IMR-90 (cell line): ENCODE measurements at places on chromosomes 4 and X.

DNA sequence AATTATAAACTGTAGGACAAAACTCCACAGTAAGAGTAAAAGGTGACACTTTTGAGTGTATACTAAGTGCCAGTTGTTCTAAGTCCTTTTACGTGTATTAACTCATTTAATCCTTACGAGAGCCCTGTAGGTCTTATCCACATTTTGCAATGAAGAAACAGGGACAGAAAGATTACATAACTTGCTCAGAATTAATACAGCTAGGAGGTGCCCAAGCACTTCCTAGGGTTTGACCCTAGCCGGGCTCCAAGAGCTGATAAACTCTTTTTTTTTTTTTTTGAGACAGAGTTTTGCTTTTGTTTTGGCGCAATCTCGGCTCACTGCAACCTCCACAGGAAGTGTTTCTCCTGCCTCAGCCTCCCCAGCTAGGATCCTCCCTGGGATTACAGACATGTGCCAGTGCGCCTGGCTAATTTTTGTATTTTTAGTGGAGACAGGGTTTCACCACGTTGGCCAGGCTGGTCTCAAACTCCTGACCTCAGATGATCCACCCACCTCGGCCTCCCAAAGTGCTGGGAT, 110.4 kb downstream of the UBE2K start:
- no peak for DNase-seq

- DNase-seq, result no peak
Measured at GRCh38 chrX:129445436-129445835, 77.9 kb downstream of the SMARCA1 start.

- DNase-seq, result no peak
Measured at GRCh38 chrX:34612036-34612435, 45.0 kb downstream of the TMEM47 start.

DNA sequence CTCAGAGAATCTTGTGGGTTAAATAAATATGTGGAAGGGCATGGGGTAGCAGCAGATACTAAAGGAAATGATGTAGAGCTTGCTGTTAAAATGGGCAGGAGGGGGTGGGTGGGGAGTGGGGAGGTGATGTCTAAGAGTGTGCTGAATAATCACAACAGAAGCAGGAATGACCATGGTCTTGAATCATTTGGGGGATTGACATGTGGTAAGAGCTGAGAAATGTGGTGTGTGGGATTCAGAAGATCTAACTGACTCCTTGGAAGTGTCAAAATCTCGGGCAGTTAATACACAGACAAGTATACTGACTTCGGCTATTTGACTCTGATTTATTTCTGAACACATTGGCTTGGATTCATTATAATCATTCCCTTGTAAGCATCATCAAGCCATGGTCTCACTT, 6.8 kb downstream of the VGLL1 start:
- DNase-seq, result no peak

DNA sequence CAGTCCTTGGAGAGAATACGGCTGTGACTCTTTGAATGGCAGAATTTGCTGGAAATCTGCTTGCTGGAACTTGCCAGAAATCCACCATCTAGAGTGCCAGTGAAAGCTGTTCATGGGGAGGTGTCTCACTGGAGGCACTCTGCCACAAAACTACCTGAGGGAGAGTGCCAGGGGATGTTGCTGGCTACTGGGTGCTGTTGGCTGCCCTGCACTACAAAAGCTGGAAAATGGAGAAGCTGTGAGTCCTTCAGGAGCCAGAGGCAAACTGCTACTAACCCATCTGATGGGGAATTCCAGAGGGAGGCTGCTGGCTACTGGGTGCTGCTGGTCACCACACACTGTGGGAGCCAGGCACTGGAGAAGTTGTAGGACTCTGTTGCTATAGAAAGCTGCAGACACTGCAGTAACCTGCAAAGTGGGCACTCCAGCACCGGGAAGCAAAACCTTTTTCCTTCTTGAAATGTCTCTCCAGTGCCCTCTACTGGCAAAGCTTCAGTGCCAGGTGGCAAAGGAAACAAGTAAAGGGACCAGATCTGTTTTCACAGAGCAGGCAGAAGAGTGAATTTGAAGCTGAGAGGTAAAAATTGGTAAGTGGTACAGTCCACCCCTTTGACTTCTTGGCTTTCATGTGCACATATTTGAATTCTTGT, 47.8 kb upstream of the HSD17B10 start:
- DNase-seq, result peak; percentile 69

GRCh38 chr4:70511365-70511764, 7.0 kb upstream of the AMTN start:
- DNase-seq, result no peak

GRCh38 chr4:91116861-91117260, 989.7 kb downstream of the CCSER1 start:
- no peak for DNase-seq

- no peak for DNase-seq
Measured at GRCh38 chrX:126985981-126986380, 166.5 kb downstream of the PRR32 start.

GRCh38 chr4:85929961-85930665, 429.7 kb downstream of the MAPK10 start:
- no peak for DNase-seq

GRCh38 chr4:83388313-83388676, 53.6 kb upstream of the HPSE start:
- DNase-seq, result no peak

GRCh38 chrX:15269618-15270521, at the start of gene ASB9:
TSS of gene ASB9 (minus strand) at chrX:15270083. CDS start at chrX:15269874, 209 bp downstream.
- peak; percentile 34 for DNase-seq

DNA sequence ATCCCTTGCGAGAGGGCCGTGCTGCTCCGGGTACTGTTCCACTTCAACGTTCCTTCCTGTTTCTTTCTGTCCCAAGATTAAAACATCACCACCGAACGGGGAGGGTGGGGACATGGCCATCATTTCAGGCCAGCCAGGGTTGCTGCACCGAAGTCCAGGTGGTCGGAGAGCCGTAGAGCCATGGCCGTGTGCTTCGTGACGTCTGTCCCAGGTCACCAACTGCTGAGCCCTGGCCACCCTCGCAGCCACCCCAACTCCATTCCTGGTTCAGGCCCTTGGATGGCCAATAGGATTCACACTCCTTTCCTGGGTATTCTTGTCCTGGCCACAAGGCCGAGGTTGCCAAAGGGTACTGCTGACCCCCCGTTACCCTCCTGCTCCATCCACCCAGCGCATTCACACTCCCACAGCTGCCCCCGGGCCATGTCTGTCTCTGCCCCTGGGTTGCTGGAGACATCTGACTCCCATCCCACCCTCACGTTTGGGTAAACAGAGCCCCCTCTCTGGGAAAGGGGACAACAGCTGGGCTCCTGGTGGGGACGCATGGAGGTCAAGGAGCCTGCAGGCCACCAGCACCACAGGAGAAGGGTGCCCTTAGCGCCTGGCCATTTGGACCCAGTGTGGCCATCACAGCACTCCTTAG, 103.2 kb downstream of the HMX1 start:
- DNase-seq, result no peak

DNA sequence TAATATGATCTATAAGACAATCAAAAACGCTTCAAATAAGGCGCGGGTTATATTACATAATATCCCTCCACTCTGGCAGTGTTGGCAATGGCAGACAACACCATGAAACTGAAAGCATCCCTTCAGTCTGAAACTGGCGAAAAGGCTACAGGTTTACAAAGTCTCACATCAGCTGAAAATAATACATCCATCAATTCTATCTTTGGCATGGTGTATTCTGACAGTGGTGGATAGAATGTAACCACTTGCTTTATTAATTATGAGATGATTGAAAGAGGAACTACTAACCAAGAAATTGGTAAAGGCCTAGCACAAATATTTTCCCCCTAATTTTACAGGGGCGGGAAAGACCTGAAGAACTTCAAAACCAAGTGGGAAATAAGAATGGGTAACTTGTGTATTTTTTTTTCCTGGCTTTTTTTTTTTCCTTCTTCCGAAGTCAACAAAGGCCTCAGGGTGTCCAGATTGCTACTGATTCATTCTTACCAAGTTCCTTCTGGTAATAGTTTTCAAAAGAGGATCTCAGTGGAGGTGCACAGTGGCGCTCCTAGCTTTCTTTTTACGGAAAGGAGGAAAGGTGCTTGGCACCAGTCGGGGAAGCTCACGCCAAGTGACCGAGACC, 728 bp downstream of the UBA6 start:
- DNase-seq, result peak; percentile 27

DNA sequence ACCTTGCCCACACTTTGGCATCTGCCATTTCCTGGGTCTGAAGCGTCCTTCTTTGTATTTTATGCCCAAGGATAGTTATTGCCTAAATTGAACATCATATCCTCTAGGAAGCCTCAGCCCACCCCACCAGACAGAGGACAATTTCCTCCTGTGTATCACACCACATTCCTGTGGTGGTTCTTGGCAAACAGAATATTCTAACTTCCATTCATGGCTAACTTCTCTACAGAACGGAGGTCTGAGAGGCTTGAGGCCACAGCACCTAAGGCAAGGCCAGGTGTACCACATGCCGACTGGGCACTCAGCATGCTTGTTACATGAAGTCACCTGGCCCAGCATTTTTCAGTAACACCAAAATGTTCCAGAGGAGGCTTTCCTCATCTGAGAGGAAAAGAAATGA, 42.4 kb downstream of the CD99L2 start:
- peak; percentile 13 for DNase-seq

GRCh38 chrX:84363663-84364062, 138.6 kb downstream of the HDX start:
- no peak for DNase-seq

- no peak for DNase-seq
Measured at GRCh38 chrX:43064096-43064495, 286.1 kb upstream of the PPP1R2C start.

DNA sequence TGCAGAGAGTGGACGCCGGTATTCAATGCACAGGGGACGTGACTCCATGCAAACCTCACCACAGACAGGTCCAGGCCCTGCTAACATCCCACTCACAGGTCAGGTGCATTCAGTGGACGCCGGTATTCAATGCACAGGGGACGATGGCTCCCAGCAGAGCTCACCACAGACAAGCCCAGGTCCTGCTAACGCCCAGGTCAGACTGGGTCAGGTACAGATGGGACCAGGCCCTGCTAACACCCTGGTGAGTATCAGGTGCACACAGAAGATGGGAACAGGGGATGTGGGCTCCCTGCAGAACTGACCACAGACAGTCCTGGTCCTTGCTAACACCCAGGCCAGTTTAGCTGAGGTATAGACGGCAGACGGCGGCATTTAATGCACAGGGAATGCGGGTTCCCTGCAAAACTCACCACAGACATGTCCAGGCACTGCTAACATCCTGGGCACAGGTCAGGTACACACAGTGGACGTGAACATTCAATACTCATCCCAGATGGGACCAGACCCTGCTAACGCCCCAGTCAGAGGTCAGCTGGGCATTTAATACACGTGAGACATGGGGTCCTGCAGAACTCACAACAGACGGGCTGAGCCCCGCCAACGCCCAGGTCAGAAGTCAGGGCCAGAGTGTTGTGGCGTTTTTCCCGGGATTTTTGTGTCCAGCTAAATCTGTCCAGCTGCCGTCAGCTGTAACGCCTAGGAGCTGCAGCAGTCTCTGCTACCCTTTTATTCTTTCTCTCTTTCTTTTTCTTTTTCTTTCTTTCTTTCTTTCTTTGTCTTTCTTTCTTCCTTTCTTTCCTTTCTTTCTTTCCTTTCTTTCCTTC, 99.2 kb downstream of the SHOX start:
- no peak for DNase-seq

DNA sequence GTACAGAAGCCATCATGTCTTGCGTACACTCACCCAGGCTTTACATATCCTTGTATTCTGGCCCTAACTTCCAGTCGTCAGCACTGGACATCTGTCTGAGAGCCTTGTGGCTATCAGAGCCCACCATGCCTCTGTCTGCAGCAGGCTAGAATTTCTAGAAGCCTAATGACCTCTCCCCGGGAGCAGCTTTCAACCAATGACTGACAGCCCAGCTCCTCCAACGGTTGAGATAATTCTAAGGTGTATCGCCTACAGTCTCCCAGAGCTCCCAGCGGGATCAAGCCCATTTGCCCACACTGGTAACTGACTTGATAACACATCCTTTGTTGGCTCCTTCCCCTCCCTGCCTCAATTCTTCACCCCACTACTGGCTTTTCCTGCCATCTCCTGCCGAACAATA, 562.8 kb downstream of the BCOR start:
- no peak for DNase-seq

DNA sequence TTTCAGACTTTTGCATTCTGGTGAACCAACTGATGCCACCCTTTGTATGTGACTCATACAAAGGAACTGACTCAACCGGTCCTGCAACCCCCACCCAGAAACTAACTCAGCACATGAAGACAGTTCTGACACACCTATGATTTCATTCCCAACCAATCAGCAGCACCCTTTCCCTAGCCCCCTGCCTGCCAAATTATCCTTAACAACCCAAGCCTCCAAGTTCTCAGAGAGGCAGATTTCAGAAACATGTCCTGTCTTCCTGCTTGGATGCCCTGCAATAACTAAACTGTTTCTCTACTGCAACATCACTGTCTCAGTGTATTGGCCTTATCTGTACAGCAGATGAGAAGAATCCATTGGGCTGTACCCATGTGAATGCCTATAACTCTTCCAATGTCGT, 284.7 kb downstream of the CAMK2D start:
- peak; percentile 47 for DNase-seq

DNA sequence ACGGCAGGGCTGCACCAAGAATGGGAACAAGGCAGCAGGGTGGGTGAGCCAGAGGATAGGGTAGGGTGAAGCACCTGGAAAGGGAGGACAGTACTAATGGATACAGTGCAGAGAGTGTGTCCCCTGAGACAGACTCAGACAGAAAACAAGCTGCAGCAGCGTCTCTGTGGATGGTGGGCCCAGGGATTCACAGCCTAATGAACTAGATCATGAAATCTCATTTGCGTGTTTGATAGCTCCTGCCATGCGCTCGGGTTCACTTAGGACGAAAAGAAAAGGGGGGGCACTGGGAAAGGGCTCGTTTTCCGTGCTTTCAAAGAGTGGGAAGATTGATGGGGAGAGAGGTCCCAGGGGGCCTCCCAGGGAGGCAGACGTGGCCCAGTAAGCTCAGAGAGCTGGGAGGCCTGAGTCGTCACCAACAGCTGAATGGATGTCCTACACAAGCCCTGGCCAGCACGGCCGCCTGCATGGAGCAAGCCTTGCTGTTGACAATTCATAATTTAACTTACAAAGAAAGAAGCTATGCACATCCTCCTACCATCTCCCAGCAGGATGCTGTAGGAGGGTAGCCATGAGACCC, 446.9 kb downstream of the BCOR start:
- DNase-seq, result no peak

DNA sequence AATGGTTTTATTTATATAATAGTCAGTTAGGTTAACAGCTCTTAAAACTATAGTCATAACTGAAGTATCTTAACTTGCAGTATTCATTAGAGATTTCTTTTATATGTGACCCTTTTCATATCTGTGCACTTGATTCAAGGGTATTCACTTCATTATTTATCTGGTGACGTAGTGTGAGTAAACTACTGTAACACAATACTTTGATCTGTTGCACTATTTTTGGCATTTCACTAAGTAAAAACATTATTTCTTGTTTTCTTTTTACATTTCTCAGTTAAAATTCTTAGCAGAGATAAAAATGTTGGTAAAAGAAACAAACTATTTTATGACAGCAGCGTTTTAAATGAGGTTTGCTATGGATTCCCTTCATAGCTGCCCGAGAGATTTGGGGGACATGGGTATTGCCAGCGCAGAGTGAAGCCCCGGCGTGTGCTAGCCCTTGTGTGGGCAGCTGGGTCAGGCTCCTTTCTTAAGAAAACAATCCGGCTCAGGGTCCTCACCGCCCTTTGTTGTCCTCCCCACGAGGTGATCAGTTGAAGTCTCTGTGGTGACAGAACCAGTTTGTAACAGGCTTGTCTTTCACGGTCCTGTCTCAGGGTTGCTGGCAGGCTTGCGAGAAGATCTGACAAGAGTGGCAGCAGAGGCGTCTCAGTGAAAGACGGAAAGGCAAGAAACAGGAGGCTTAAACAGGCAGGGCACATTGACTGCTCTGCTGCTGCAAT, 293.4 kb downstream of the BMPR1B start:
- DNase-seq, result no peak

- no peak for DNase-seq
Measured at GRCh38 chrX:54560411-54560810, 30.4 kb downstream of the GNL3L start.
